ENCODE measurements at places on chromosomes 5 and 9.

DNA sequence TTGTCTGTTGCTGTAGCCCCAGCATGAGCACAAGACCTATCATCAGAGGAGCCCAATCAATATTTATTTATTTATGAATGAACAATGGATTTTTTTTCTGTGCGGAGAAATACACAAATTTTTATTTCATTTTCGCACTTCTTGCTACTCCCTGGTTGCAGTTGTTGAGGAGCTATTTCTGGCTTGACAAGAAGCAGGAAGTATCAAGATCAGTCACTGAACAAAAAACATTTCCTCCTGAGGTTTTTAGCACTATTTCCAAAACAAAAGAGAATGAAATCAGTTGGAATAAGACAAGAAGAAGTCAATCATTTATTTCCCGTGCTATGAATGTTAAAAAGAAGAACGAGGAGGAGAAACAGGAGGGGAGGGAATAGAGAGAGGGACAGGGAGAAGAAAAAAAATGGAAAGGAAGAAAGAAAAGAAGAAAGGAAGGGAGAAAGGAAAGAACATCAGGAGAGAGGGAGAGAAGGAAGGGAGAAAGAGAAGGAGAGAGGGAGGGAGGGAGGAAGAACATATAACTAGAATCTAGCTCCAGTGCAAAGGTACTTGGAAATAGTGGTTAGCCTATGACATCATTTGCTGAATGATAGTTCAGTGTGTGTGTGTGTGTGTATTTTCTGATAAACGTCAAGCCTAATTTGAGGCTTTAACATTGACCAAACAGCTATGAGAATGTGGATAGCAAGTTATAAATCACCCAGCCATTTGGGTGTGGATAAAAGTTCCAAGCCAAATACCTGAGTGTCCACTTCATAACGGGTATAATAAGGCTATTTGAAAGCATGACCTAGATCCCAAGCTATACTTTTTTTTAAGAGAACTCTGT lies 586.0 kb downstream of the EBF1 start:
- no peak for DNase-seq

GRCh38 chr9:92722386-92723298 lies 42.0 kb downstream of the BICD2 start:
- DNase-seq, result no peak

GRCh38 chr5:132754111-132754510 lies 6.9 kb downstream of the CCNI2 start:
- DNase-seq, result no peak

GRCh38 chr5:53339962-53340540 lies 140.4 kb upstream of the FST start:
- DNase-seq, result no peak

- no peak for DNase-seq
These were observed 181.8 kb downstream of the ASTN2 start for GRCh38 chr9:117233016-117233415.

- no peak for DNase-seq
These were observed 183.3 kb upstream of the PUM3 start for GRCh38 chr9:3027210-3027609.

DNA sequence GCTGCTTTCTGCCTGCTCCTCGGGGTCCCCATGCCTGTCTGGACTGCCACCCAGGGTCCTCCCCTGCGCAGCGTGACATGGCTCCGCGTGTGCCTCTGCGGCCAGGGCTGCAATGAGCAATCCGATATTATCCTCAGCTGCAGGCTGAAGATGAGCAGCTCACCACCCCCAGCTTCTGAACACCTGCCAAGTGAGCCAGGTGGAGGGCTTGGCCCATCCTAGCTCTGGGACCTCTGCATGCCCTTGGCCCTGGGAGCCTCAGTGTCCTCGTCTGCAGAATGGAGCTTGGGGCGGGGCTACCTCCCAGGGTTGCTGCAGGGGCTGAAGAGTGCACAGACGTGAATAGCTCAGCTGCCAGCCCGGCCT lies 4.1 kb upstream of the MYMK start:
- DNase-seq, result no peak

GRCh38 chr5:434443-435146 lies 8.4 kb upstream of the EXOC3 start:
- no peak for DNase-seq

GRCh38 chr9:137978262-137978714 lies 100.7 kb downstream of the CACNA1B start:
- DNase-seq, result no peak

DNA sequence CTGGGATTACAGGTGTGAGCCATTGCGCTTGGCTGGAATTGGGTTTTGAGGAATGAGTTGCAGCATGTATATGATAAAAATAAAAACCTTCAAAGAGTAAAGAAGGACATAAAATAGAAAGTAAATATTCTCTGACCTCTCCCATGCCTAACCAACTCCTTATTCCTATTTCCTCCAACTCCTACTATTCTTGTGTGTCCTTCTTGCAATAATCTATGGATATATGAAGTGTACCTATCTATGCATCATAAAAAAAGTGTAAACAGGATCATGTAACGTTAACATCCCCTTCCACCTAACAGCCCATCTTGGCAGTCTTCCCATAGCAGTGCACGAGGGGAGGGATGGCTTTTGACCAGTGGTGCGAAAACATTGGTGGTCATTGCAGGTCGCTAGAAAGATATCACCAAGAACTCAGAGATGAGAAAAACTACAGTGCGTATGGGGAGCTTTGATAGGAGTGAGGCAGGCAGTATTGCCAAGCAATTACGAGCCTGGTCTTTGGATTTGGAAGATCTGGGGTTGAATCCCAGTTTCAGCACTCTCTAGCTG lies 69.9 kb downstream of the PPARGC1B start:
- no peak for DNase-seq

DNA sequence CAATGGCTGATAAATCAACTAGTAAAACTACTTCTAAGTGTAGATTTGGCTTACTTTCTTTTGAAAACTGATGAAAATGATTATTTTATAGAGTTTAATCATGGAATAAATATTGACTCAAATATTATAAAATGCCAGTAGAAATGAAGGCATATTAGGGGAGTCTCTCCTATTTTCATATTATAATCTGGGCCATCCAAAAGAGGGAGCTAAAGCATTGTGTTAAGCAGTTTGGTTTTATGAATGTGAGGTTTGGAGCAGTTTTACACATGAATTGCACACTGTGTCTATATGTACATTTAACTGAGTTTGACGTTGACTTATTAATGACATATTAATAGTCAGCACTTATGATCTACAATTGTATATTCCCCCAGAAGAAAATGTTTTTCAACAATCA lies 17.4 kb downstream of the CDH9 start:
- no peak for DNase-seq

- peak; percentile 61 for DNase-seq
These were observed 74.7 kb upstream of the SPIN1 start for GRCh38 chr9:88313364-88314220.

DNA sequence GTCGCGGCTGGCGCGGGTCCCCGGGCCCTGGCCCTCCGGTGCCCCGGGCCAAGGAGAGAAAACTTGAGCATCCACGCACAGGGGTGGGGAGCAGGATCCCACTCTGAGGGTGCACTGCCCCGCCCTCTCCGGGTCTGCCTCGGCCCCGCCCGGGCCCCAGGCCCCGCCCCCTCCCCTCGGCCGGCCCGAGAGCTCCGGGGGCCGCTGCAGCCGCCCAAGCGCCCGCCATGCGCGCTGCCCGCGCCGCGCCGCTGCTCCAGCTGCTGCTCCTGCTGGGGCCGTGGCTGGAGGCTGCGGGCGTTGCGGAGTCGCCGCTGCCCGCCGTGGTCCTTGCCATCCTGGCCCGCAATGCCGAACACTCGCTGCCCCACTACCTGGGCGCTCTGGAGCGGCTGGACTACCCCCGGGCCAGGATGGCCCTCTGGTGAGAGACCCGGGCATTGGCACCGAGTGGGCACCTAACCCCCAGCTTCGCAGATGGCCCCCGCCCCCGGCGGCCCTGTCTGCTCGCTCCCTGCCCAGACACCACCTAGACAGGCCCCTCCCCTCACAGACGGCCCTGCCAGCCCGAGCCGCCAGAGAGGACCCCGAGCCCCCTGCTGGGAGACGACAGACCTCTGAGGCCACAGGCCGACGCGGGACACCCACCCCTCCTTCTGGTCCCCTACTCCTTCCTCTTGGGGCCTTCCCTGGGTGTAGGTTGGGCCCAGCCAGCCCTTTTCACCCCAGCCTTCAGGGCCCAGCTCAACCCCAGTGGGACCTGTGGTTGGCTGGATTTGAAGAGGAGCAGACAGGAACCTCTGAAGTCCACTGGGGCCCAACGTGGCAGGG lies at the start of gene CERCAM:
Gene CERCAM, plus strand, starts transcription at position 207 of the 831 bp plus-strand sequence. Its CDS starts 21 bp downstream, at position 228.
- peak; percentile 40 for DNase-seq

- DNase-seq, result no peak
These were observed 33.0 kb downstream of the MACIR start for GRCh38 chr5:103291606-103292005.

DNA sequence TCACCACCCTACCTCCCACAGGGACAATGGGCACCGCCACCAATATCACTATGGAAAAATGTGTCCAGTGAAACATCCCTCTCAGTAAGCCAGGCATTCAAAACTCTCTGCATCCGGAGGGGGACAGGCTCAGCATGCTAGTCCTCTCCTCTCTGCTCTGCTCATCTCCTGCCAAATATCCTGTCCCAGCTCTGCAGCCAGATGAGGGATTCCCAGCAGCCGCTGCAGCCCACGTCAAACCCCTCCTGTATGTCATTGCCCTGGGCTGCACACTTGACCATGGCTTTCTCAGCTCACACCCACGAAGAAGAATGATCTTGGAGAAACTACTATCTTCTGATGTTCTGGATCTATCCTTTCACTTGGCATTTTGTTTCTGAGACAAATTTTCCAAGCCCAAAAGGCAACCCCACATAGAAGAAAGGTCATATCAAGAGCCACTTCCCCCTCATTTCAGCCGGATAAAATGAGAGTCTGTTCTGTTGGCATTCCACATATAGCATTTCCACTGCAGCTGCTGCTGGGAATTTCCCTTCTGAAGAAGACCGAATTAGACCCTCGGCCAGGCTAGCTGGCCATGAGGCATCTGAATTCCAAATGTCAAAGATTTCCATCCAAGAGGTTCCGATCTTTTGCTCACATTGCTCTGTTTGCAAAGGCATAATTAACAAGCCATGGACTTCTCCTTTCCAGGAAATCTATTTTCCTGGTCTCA lies 338.0 kb downstream of the ACTL7B start:
- DNase-seq, result no peak

DNA sequence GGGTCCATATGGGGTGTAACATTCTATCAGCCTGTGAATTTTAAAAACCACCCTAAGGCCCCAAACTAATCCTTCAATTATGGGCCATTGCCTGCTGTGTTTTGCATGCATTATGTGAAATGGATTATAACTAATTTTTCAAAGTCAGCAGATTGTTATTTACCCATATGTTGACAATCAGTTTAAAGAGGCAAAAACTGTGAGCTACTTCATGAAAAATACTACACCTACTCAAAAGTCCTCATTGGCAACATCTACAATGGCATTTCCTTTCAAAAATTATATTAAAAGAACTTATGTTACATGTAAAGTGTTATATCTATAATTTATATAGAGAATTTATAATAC lies 49.0 kb upstream of the KIF2A start:
- DNase-seq, result no peak
